ENCODE measurements at places on chromosomes 4 and X. TPM values are rescaled to one million over a fixed set of nuclear protein-coding genes. Genes with fewer than 3 reads are reported as not detected.

The NUDT10 gene
- total RNA-seq = not detected

The SMIM10 gene
- 7.9 TPM for total RNA-seq

The RAB39B gene
- total RNA-seq = 0.23 TPM

GRCh38 chr4:2958446-2958845, 4.8 kb downstream of the NOP14 start:
- DNase-seq = no peak

- DNase-seq = no peak
These were observed 151.6 kb downstream of the GRID2 start for GRCh38 chr4:92455329-92455839.

The KLKB1 gene
- total RNA-seq = not detected

The RXFP1 gene
- total RNA-seq = not detected

DNA sequence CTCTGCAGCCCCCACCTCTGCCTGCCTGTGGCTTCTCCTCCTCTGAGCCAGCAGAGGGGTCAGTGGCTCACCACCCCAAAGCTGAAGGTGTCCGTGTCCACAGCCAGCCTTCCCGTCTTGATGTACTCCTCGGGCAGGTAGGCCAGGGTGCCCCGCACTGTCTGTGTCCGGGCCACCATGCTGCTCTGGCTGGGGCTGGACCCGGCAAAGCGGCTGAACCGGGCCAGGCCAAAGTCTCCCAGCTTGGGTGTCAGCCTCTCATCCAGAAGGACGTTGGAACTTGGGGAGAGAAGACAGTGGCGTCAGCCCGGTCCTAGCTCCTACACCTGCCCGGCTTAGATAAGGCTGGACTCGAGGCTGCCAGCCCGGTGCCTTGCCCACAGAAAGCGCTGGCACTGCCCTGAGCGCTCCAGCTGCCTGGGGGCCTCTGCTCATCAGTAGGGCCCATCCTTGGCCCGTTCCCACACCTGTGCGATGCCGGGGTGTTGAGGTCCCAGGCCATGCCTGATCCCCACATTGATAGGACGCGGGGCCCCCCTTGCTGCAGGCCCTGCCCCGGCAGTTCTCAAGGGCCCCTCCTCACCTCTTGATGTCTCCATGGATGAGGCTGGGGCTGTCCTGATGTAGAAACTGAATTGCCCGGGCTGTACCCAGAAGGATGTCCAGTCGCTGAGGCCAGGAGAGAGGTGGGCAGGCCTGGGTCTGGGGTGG, 3.2 kb downstream of the IRAK1 start:
- no peak for DNase-seq

DNA sequence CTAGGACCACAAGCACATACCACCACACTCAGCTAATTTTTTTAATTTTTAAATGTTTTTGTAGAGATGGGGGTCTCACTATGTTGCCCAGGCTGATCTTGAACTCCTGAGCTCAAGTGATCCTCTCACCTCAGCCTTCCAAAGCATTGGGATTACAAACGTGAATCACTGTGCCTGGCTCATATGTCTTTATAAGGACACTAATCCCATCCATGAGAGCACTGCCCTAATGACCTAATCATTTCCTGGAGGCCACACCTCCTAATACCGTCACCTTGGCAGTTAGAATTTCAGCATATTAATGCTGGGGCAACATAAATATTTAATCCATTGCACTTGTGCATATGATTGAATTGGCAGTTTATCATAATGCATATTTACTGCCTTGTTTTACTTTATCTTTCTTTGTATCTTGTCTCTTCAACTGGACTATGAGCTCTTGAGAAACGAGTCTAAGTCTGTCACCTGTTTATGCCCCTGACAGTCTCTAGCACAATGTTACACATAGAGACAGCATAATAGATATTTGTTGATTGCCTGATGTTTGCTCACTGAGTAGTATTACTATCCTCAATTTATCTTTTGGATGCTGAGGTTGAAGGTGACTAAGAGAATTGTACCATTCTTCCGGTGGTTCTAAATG, 172.0 kb downstream of the AASDH start:
- no peak for DNase-seq

GRCh38 chr4:126414741-126415140, 1100.0 kb downstream of the FAT4 start:
- no peak for DNase-seq

DNA sequence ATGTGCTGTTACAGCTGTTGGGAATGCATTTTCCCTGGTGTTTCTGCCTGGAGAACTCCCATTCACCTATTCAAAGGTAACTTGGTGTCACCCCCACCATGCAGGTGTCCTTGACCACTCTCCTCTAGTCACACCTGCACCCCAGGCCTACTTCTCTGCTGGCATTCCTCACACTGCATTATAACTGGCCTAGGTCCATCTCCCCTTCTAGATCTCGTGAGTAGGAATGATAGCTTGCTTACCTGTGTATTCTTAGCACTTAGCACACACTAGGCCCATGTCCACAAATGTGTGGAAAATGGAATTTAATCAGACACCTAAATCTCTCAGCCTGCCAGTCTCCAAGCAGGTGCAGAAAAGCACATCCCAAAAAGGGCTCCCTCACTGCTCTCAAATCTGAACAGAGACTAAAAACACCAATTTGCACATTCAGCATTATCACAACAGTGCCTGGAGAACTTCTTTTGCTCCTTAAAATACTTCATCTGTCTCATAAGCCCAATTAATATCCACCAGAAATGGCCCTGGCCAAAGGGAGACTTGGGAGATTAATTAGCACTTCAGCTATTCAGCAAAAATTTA, 18.3 kb downstream of the SCD5 start:
- DNase-seq = no peak

The TMEM33 gene
- 66.2 TPM for total RNA-seq

GRCh38 chr4:86497980-86498862, 95.9 kb upstream of the PTPN13 start:
- DNase-seq = no peak

- DNase-seq = peak; percentile 16
These were observed 404.5 kb downstream of the BCOR start for GRCh38 chrX:39693298-39693697.

DNA sequence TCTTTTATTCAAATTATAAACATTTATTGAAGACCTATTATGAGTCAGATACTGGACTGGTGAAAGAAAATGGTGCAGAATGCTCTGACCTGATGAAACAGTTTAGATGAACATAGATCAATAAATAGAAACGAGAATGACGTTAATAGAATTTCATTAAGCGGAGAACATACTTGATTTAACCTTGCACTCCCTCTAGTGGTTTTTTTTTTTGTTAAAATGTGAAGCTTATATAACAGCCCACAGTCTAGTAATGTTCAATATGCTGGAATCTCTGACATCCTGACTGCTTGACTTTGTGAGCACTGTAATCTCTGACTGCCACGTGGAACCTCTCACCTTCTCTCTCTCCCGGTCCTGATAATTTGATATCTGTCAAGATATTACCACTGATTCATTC, 32.3 kb downstream of the HDAC8 start:
- DNase-seq = peak; percentile 1

- DNase-seq = no peak
These were observed 147.9 kb downstream of the LRBA start for GRCh38 chr4:150867148-150867547.

DNA sequence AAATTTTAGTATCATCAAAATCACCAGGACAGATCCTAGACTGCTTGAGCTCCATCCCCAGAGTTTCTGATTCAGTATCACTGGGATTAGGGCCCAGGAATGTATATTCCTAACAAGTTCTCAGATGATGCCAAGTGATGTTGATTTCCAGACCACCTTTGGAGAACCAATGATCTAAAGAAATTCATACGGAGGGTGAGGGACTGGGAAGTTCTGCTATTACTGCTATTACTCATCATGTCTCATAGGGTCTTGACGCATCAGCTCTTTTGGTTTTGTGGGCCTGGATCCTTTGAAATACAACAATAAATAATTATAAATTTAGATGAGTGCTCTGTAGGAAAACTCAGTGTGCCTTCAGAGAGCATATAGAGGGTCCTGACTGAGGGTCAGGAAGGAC, 59.8 kb upstream of the LGI2 start:
- no peak for DNase-seq

GRCh38 chrX:56318076-56318475, 85.9 kb downstream of the KLF8 start:
- no peak for DNase-seq

DNA sequence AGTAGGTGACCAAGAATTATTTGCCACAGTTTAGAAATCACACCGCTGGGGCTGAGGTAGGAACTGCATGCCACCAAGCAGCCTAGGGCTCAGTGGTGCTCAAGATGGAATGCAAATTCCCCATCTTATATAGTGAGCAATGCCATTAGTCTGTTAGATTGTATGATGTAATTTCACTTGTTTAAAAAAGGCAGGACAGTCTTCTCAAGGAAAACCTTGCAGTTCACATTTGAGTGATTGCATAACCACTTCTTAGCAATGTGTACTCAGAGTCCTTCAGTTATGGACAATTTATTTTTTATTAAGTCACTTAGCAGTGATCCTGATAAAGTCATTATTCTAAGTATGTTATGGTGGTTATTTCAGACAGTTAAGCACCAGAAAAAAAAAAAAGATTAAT, 142.9 kb upstream of the SFRP2 start:
- no peak for DNase-seq

DNA sequence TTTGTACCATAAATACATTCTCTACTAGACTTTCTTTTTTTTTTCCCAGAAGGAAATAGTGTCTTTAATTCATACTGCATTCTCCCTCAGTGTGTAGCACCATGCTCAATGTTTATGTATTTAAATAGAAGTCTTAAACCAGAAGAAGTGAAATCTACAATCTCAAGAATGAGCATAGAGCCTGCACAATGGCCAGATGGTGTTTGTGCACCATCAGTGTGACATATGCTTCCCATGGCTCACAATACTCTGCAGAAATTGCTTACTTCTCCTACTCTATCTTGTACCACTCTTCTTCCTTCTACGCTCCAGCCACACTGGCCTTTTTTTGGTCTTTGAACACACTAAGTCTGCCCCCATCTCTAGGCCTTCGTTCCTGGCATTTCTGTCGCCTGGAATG, 2.6 kb upstream of the DOCK11 start:
- no peak for DNase-seq

The DUSP21 gene
- total RNA-seq = not detected

GRCh38 chr4:46698891-46699290, 210.2 kb downstream of the COX7B2 start:
- DNase-seq = no peak

The SH2D1A gene
- total RNA-seq = not detected
